Stimulated activated CD4-positive, alpha-beta T cell treated with anti-CD3 and anti-CD28 coated beads, TNF-alpha, amount 100 ng/mL, for 1 hour (primary cell): ENCODE measurements at places on chromosomes 11 and 22.

- no peak for DNase-seq
Measured at GRCh38 chr22:24592851-24593558, at the start of gene LRRC75B. TSS of gene LRRC75B (minus strand) at chr22:24593073. CDS start at chr22:24593039, 34 bp downstream.

DNA sequence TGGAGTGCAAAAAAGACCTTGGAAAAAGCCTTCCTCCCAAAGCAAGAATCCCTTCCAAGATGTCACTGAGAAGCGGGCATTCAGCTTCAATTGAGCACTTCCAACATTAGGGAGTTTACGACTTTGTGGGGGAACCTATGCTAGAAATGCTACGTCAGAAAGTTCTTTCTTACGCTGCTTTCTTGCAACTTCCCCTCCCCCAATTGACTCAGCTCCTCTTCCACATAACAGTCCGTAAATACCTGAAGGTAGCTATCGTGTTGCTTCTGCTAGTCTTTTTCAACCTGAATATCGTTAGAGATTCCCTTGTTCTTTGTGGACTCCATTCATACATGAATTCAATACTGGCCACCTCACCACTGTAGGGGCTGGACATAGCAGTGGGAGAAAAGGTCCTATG is 47.0 kb downstream of the VSIG10L2 start:
- DNase-seq, result no peak

- no peak for DNase-seq
Measured at GRCh38 chr22:47553436-47553835, 791.0 kb downstream of the TBC1D22A start.

DNA sequence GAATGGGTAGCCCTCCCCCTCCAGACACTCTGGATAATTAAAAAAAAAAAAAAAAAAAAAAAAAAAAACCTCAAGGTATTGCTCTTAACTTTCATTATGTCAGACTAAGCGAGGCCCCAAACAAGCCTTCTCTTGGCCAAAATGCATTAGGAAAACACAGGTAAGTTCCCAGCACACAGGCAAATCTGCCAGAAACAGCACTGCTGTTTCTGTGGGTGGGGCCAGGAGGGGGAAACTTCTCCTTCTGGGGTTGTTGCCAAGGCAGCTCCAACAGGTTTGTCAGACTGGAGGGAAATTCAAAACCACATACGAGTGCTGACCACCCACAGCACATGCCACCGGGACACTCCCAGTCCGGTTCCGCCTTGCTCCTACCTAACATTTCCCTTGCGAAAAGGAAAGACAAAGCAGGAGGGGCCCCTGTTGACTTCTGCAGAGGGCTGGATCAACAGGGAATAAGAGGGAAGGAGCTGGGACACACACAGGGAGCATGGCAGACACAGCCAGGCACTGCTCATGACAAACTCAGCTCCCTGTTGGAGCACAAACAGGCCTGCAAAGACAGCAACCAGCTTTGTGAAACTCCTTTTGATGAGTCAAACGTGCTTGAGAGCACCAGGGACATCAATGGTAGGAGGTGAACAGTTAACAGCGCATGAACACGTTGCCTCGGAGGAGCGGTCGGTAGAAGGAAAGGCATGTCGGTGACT is 55.0 kb downstream of the MYH9 start:
- no peak for DNase-seq

GRCh38 chr11:10573556-10573955 is 5.1 kb upstream of the LYVE1 start:
- DNase-seq, result no peak

GRCh38 chr11:110757066-110757465 is 44.8 kb upstream of the ARHGAP20 start:
- DNase-seq, result no peak

DNA sequence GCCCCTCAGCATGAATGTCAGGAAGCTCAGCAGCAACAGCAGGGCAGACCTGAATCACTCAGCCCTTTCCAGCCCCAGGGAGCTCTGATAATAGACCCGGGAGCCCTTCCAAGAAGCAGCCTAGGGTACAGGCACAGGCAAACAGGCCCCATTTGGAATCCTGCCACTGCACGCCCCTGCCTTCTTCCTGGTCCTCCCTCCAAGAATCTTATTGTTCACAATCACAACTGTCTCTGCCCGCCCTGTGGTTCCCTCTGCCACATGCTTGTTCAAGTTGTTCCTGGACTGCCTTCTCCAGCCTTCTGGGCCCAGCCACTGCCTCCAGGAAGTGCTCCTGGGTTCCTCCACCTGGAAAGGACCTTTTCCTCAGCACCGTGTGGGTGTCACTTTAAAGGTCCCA is 54.6 kb downstream of the LRRC32 start:
- DNase-seq, result no peak

- no peak for DNase-seq
Measured at GRCh38 chr11:113666584-113666983, 39.5 kb downstream of the TMPRSS5 start.

- no peak for DNase-seq
Measured at GRCh38 chr11:102581066-102581465, 44.1 kb downstream of the MMP20 start.

GRCh38 chr11:22657101-22657694 is 9.2 kb upstream of the GAS2 start:
- DNase-seq, result no peak

DNA sequence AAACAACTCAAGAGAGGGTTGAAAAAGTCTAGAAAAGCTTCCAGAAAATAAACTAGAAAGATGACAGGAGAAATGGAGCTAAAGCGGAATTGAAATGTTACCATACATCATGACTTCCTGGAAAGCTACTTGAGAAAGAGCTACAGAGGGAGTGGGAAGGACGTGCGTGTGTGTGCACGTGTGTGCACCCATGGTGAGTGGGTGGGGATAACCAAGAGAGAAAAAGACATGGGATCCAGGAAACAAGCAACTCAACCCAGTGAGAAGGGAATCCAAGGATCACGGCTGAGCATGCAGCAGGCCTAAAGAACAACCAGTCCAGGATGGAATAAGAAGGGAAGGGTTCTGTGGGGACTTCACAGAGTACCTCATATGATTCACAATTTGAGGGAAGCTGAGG is 21.6 kb downstream of the APOL1 start:
- no peak for DNase-seq

DNA sequence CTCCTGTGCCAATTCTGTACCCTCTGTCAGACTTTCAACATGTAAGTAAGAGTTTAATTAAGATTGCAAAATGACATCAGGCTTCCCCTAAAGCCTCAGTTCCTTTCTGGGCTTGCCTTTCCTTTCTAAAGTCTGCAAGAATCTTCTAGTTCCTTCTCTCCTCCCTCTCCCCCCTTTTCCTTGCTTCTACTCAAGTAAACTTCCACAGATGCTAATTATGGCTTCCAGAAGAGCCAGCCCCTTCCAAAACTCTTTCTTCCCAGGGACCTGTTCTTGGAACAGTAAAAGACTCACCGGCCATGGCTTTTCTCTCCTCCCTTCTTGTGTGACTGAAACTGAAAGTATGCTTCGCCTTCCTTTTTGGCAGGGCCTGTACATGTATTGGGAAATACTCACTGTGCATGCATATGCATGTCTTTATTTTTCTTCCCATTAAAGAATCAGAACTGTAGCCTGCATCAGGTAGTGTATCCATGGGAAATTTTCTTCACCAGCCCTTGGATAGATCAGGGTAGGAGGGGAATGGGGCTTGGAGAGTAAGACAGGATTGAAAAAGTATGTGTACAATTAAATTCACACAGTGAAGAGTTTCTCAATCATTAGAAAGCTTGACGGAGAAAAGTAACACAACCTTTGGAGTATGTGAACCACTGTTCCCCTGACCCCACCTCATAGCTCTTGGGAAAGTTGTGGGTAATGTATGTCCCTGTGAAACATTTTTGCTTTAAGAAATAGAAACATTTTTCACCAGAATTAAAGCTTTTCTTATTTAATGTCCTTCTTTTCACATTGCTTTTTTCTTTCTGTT is at the start of gene CASP1:
Gene CASP1, minus strand, starts transcription at position 332 of the 808 bp plus-strand sequence. Its CDS starts 31 bp downstream, at position 301.
- DNase-seq, result no peak

GRCh38 chr11:75716659-75717058 is 979 bp upstream of the MOGAT2 start:
- DNase-seq, result no peak

GRCh38 chr11:87437133-87437843 is 399.6 kb downstream of the TMEM135 start:
- no peak for DNase-seq
